ENCODE measurements at places on chromosomes 2 and 18.
A peak's percentile ranks its signal among the peaks of the same experiment; 100 is the strongest.

DNA sequence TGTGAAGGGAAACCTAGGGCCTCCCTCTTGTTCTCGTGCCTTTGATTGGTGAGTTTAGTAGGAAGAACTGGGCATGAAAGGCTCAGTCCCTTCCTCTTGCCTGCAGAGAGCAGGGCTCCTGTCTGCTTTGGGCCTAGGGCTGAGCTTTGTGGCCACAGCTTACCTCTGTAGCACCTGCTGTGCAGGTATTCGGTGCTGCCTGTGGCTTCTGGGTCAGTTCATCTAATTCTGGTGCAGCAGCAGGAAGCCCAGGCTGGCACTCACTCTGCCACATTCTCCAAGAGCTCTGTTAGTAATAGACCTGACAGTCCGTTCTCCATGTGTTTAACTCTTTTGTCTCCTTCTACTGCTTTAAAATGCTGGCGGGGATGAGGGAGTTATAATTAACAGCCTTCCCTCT, 96.5 kb downstream of the DLGAP1 start:
- DNase-seq: no peak

DNA sequence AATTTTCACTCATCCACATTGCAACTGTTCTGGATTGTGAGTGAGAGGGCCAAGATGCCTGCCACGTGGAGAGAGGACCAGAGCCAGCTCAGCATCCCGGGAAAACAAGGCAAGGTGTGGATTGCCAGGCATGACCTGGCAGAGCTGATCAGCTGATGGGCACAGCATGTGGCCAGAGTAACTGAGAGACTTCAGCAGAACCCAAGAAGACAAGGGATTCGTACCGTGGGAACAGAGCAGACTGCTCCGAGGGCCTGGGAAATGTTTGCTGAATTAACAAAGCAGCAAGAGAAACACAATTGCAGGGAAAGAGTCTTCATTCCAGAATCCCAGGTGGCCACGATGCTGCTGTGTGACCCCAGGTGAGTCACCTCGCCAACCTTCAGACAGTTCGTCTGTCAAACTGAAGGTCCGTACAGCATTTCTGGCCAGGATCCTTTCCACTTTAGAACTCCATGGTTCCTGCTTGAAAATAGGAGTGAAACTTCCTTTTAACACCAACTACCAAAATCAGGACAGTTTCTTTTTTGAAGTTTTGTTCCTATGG, 26.3 kb upstream of the POMC start:
- no peak for DNase-seq

DNA sequence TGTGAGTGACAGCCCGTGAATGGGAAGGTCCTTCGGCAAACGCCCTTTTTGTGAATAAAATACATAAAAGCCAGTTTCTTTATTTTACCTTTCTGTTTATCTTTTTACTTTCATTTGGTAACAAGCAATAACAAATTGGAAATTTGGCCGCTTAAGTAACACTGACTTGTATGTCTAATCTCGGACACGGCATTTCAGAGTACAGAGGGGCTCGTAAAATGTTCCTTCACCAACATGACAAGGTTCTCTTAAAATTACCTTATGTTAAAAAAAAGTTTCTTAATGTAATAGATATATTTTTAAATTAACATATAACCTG, 558 bp upstream of the NEMP2 start:
- no peak for DNase-seq

DNA sequence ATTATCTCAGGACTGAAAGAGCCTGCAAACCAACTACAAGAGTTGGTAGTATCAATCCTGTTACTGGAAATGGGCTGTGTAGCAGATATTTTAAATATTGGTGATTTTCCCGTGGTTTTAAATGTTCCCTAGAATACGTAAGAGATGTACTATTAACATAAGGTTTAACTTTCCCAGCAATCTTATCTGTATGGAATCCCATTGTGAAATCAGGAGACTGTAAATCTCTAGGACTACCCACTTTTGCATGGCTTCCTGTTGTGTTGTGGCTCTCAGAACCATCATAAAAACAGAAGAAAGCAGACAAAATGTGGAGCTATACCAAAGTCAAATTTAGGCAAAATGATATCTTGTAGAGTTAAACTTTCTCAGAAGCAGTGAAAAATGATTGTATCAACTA, 641.5 kb upstream of the SETBP1 start:
- no peak for DNase-seq

DNA sequence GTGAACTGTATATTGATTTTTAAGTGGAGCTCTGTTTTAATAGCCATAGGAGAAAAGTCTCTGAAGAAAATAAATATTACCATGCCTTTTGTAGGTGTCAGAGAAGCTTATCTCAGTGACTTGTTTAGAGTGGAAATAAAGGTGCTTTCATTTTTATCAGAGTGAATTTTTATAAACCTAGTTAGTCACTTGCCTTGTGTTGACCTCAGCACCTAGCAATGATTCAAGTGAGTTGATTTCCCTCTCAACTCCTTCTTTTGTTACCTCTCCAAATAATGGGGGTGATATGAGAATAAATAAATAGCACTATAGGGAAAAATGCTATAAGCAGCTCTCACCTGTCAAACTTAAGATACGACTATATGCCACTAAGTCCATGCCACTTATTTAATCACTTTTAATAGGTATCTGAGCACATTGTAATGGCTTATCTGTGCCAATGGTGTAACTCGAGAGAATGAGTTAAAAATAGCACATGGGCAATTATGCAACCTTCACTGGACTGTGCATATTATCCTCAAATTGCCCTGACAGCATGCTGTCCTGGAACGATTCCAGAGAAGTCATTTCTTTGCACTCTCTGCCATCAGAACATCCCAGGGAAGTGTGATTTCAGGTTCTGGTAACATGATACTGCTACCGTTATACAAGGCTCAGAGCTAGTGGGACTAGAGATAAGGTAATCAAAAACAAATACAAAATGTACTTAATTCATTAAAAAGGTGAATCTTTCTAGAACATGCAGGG, 290.8 kb downstream of the CCDC85A start:
- no peak for DNase-seq

- no peak for DNase-seq
These were observed 273.5 kb downstream of the RNF144A start for GRCh38 chr2:7190587-7191324.

- no peak for DNase-seq
These were observed 514.8 kb upstream of the MYT1L start for GRCh38 chr2:2845806-2846315.

GRCh38 chr2:3423492-3424170, 44.1 kb downstream of the TRAPPC12 start:
- DNase-seq: peak; percentile 81

GRCh38 chr2:229784791-229785190, 70.4 kb upstream of the DNER start:
- no peak for DNase-seq

DNA sequence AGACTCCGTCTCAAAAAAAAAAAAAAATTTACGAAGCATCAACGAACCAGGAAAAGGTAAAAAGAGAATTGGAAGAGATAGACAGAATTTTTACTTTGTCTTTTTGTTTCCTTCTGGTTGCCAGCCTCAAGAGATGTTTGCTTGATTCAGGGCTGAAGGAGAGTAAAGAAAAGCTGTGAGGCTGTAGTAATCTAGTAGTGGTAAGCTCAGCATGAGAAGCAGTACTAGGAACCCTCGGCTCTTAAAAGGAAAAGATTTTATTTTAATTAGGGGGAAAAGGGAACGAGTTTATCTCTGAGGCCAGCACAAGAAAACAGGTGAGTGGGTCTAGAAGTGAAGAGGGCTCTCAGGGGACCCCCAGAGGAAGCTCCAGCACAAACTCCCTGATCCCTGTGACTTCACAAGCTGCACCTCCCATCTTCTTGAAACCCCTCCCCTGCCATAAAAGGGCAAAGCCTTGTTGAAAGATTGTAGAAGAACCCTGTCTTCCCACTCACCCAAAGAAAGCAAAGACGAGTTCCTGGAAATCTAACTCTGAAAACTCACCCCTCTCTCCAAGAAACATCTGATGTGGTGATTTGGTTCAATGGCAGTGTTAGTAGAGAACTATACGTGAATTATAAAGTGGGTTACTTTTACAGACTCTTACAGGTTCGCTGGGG, 8.6 kb downstream of the RBMS1 start:
- no peak for DNase-seq

GRCh38 chr2:39227628-39228412, 15.9 kb downstream of the CDKL4 start:
- peak; percentile 85 for DNase-seq

- no peak for DNase-seq
These were observed 66.3 kb downstream of the SCN2A start for GRCh38 chr2:165305391-165306096.

DNA sequence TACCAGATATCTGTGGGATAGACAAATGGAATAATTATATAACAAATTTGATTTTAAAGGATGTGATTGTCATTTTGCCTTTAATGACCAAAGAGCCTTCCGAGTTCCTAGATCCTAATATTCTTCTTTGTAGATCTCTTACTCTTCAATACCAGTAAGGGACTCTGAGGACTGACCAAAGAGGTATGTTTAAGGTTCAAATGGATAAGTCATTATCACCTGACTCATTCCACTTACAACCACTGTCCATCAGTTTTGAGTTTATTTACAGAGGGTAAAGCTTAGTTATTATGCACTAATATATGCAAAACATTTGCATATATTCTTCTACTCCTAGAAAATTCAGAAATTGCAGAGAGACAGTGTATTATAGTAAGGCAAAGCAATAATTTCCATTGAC, 62.7 kb downstream of the CCDC148 start:
- DNase-seq: no peak

GRCh38 chr2:76870011-76870410, 652.2 kb downstream of the LRRTM4 start:
- DNase-seq: no peak

- DNase-seq: no peak
These were observed 32.0 kb upstream of the AGAP1 start for GRCh38 chr2:235461763-235462414.

- DNase-seq: peak; percentile 84
These were observed 7.9 kb upstream of the NDUFV2 start for GRCh38 chr18:9094307-9095226.

DNA sequence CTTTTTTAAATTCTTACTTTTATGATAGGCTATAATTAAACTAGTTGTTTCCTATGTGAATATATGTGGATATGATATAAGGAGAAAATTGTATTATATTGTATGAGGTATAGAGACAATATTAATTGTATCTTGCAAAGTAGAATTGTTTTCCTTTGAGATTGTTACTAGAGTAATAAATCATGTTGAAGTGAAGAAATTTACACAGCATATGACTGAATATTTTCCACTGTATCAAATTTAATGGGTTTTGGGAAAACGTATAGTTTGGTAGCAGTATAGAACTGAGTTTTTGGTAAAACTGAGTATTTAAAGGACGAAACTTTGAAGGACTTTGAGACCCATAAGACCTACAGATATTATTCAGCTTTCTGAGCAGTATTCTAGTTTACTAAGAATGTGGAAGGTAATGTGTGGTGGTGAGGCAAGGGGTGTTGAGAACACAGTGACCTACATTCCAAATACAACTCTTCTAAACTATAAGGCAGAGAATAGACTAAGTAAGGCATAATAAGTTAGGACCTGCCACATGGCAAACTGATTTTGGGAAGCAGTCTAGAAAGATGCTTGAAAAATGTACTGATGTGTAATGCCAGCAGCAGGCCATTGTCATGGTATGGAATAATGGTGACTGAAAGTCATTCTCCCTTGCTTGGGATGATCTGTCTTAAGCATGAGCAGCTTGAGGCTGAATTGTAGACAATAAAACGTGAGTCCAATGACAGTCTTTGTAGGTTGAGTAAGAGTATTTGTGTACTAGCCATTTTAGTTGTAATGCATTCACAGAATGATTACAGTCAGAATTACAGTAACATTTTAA, 29.6 kb downstream of the PKP4 start:
- no peak for DNase-seq

All from dermis blood vessel endothelial cell (primary cell).